B cell (primary cell): ENCODE measurements at places on chromosomes 4 and X.

GRCh38 chr4:183030309-183030708 is 68.7 kb upstream of the WWC2 start:
- no peak for DNase-seq

DNA sequence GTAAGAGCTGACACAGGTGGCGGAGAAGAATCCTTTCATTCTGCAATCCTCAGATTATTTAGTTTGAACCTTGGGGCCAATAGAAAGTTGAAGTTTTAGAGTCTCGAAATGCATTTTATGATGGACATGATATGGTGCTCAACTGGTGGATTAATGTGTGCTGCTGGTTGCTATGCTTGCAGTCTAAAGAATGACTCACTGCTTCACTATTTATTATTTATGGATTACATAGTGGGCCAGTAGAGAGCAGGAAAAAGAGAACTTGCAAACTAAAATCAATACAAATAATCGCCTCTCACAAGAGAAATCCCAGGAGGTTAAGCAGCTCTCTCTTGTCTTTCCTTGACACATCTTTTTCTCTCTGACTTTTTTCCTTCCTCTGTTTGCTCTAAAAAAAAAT is 2326.8 kb upstream of the AGA start:
- DNase-seq = no peak

DNA sequence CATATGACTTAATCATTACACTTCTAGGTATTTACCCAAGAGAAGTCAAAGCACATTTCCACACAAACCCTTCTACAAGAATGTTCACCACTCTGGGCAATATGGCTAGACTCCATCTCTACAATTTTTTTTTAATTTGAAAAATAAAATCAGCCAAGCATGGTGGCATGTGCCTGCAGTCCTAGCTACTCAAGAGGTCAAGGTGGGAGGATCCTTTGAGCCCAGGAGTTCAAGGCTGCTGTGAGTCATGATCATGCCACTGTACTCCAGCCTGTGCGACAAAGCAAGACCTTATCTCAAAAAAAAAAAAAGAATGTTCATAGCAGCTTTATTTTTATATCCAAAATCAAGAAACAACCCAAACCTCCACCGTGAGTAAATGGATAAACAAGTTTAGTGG is 70.3 kb upstream of the MBNL3 start:
- no peak for DNase-seq

DNA sequence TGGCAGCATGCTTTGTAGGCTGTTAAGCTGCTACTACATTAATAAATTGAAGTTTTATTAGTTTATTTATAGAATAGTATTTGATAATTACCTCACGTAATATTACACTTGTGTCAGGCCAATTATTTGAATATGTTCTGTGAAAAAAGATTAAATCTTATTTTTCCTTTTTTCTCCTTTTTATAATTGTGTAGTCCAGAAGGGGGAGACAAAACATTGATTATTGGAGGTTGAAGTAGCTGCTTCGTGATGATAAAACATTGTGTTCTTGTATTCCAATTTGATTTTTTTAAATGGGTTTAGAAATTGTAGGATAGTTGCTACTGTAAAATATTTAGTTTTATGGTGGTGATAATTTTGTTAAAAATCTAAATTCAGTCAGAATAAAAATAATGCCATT is 85.7 kb downstream of the DIAPH2 start:
- peak; percentile 18 for DNase-seq

DNA sequence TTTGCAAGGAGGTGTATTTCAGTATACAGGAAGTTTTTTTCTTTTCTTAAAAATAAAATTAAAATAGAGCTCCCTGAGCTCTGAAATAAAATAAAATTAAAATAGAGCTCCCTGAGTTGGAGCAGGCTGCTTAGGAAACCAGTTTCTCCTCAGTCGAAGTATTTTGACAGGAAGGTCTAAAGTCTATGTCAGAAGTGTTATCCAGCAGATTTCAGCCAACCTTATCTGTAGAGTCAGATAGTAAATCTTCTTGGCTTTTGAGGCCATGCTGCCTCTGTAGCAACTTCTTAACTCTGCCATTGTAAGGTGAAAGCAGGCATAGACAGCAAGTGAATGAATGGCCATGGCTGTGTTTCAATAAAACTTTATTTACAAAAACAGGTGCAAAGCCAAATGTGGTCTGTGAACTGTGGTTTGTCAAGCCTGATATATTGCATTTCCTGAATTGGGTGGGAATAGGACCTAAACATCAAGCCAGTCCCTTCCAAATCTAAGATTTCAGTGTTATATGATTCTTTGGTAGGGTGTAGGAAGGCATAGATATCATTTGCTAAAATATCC is 9.5 kb upstream of the KLKB1 start:
- DNase-seq = no peak

DNA sequence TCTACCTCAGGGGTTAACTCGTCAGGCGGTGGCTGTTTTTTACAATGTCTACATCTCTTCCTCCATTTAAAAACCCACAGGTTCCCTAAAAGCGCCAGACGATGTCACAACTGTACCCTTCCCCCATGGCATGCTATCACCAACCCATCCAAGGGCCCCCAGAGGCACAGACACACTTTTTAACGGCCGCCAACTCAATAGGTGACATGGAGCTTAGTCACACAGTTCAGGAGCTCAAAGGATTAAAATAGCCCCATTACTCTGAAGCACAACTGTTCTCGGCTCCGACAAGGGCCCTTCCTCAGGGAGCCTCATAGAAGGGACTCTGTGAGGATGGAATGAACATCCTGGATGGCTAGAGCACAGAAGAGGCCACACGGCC is 12.4 kb downstream of the SH3KBP1 start:
- peak; percentile 76 for DNase-seq

- no peak for DNase-seq
These were observed 13.3 kb upstream of the RBBP7 start for GRCh38 chrX:16883487-16883804.

DNA sequence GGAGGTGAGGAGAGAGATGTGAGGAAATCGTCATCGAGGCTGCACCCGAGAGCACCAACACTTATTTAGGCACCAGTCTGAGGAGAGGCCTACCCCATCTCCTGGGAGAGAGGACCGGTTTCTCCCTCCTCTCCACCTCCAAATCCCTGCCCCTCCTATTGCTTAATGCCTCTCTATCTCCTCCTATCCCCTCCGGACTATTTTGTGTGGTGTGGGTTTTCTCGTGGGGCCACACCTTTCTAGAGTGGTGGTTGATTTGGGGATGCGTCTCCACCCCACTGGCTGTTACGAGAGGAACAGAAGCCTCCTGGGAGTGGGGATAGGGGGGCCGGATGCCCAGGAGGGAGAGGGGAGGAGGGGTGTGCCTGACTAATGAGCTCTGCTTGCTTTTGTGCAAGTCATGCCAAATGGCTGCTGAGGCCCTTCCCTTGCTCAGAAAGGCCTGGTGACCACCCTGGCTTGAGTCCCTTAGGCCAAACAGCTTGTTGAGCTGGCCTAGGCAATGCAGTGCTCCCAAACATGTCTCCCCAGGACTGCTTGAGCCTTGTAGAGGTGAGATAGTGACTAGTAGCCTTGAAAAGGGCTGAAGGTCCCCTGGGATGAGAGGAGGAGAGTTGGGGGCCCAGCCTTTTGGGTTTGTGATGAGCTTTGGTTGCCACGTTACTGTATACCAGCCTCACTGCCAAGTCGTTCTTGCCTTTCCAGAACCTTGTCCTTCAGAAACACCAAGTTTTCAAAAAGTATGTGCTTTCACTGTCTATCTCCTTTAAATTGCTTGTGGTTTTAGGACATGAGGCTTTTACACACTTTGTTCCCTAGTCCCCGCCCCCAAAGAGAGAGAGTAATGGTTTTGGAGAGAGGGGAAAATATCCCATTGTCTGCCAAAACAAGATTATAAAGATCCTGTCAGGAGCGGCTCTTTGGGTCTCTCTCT is 1.2 kb downstream of the MSN start:
- peak; percentile 45 for DNase-seq

- DNase-seq = no peak
These were observed 82.4 kb downstream of the ATP10D start for GRCh38 chr4:47567511-47567910.

DNA sequence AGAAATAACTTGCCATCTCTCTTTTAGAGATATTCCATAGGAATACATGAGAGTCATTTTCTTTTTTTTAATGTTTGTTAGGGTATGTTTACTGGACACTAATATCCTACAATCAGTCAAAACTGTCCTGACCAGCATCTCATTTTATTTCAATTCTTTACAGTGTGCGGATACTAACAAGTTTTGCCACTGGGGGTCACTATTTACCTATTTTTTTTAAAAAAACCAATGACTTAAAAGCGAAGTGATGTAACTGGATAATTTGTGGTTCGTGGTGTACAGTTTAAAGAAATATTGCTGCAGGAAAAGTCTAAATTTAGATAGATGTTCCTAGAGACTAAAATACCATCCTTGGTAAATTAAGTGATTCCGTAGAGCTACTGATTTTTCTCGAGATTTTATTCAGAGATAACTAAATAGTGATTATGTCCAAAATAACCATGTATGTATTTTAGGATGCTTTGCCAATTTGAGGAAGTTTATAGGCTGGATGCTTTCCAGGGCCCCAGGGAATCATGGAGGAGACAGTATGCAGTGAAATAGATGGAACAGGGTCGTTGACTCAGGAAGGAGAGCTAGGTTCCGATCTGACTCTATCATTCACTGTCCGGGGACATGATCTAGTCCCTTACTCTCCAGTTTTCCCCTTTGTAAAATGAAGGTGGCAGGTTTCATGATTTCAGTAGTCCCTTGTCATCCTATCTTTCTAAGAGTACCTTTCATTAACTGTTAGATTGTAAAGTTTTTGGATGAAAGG is 34.0 kb upstream of the GNPDA2 start:
- peak; percentile 44 for DNase-seq

DNA sequence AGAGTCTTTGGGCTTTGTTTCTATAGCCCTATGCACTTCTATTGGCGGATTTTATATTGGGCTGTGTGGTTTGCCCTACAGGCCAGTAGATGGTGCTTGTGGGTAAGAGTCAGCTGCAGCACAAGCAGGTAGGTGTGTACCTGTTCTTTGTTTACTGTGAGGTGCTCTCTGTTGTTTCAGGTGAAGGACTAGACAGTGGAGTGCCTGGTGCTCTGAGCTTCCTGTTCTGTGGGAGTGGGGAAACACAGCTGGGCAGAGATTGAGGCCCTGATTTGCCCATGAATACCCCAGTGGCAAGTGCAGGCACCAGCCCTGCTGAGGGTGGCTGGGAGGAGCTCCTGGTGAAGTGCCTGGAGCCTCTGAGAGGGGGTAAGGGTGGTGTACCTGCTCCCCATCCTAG is 26.3 kb upstream of the UCP1 start:
- DNase-seq = peak; percentile 53

DNA sequence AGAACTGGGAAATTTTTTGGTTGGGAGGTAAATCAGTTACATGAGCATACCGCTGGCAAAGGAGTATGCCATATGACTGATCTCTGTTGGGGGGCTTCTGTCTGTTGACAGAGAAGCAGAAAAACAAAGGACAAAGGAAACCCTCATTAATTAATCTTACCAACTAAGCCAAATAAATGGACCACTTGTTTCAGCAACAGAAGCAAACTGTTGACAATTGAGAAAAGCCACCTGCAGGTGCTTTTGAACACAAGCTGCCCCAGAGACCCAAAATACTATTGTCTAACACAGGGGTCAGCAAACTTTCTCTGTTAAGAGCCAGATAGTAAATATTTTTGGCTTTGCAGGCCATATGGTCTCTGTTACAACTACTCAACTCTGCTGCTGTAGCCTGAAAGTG is 7.0 kb upstream of the FRYL start:
- DNase-seq = no peak

- peak; percentile 18 for DNase-seq
These were observed 63.3 kb downstream of the GPAT3 start for GRCh38 chr4:83599183-83599582.

DNA sequence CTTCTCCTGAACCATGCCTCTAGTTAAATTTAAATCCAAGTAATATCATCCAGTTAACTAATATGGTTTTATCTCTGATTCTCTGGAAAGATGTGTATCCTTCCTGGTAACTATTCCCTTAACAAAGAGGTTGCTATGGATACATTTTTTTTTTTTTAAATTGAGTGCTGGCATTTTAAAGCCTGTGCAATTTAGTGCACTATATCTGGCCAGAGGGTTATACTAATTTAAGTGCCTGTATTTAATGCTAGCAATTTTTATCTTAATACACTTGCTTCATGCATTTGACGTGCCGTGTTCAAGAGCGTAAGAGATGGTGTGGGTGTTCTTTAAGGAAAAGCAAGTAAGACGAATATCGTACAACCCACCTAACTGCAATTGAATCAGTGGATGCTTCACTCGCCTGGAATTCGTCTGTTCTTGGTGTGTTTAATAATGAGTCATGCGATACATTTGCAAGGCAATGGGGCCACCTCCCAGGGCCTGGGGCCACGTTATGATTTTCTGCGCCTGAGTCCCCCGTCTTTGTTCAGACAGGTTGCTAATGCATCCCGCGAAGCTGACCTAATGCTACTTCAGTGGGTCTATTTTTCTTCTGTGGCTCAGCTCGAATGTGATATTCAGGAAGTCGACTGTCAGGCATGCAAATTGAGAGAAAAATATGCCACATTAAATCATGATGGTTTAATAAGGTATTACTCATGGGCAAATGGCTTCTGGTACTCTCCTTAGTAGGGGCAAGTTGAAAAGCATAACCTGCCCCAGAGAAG is 14.2 kb upstream of the MID1 start:
- no peak for DNase-seq

GRCh38 chr4:159175989-159176375 is 73.1 kb downstream of the RAPGEF2 start:
- no peak for DNase-seq

- no peak for DNase-seq
These were observed 316.6 kb upstream of the BOD1L1 start for GRCh38 chr4:13944095-13944511.
